ENCODE measurements at places on chromosomes 6 and 20.

GRCh38 chr6:148463671-148464070, 121.0 kb downstream of the SASH1 start:
- DNase-seq: no peak

- DNase-seq: no peak
Observed at GRCh38 chr6:84432619-84433018, 205.2 kb upstream of the CEP162 start.

DNA sequence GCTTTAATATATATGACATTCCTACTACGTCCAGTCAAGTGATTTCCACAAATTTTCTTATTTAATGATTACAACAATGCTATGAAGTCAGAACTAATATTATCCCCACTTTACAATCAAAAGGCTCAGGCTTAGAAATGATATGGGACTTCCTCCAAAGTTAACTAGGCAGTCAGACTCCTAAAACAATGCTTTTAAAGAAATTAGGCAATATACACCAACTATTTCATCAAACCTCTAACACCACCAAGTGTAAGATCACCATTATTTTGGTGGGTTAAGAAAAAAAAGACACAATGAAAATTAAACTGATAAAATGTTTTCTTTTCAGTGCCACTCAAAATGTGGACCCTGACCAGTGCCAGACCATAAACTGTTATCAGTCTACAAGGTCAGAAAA, 256.1 kb upstream of the RUNX2 start:
- DNase-seq: no peak

DNA sequence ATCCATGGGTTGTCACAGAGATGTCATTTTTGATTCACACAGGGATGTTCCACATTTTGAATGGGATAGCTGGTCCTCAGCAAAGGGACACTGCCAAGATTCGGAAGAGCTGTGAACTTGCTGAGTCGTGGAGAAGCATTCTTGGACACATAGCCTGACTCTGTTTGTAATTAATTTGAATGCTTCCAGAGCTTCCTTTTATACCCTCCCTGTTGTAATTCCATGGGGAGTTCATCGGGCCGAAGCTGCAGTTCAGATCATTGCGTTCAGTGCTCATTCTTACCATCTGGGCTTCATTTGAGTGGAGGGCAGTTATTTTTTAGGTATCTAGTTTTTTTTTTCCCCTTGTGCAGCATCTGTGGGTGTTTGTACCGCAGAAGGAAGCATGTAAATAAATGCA, 126.5 kb downstream of the SLC24A3 start:
- DNase-seq: no peak

- no peak for DNase-seq
Observed at GRCh38 chr6:129818251-129818650, 42.9 kb downstream of the TMEM244 start.

DNA sequence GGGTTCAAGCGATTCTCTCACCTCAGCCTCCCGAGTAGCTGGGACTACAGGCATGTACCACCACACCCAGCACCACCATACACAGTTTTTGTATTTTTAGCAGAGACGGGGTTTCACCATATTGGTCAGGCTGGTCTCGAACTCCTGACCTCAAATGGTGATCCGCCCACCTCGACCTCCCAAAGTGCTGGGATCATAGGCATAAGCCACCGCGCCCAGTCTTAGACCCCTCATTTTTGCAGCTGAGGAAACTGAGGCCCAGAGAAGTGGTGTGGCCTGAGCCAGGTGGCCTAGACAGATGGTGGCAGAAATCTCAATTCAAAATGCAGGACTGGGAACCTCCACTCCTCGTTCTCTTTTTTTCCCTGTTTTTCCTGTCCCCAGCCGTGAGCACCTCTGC, 12.6 kb upstream of the FAM209A start:
- no peak for DNase-seq

- DNase-seq: no peak
Observed at GRCh38 chr6:119323478-119323877, 26.1 kb downstream of the MAN1A1 start.

DNA sequence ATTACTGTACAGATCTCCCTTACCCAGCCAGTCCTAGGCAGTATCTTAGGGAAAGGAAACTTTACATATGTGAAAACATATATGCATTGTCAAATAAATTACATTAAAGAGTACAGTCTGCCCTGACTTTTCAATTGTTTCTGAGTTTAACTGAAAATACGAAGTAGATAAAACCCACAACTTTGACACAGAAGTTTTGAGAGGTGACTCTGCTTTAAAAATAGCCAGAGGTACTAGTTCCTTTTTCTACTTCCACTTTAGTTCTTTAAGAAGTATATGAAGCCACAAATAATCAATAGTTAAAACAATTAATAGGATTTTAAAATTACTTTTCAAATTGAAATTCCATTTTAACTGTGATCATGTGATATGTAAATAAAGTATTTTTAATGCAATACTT, 62.9 kb downstream of the BMP5 start:
- DNase-seq: no peak

DNA sequence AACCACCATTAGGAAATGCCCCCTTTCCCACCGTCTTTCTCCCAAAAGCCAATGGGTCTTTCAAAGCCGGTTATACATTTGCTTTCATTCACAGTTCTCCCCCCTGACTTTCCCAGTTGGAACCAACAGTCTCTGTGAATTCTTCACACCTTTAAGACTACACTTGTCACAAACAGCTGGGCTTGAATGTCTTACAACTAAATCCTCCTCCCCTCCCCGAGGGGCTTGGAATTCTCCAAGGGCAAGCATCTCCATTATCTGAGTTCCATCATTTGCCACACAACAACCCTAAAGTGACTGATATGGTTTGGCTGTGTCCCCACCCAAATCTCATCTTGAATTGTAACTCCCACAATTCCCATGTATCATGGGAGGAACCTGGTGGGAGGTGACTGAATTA, 12.9 kb downstream of the ZFP64 start:
- DNase-seq: no peak

DNA sequence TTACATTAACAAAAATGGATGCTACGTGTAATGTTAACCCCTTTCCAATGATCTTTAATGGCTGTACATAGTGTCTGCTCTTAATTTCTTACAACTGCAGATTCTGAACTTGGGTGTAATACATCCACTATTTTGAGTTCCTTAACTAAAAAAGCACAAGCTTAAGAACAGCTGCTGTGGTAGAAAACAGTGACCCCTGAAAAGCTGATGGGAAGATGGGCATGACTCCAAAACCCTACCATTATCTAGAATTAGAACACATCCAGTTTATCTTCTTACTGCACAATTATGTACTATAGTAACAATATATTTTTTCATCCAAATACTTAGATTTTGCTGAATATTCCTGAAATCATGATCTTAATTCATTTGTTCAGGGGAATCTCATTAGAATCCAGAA, 49.3 kb downstream of the LYRM4 start:
- DNase-seq: no peak

DNA sequence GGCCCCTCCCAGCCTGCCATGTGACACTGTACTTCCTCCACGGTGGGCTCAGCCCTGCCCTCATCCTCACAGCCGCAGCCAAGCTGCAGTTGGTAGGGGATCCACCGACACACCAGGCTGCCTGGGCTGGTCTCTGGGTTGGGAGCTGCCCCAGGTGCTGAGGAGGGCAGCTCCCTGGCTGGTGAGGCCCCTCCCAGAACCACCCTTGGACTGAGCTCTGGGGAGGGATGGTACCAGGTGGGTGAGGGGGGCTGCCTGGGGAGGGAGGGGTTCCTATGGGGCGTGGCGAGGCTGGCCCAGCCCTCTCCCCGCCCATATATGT, 185 bp upstream of the TNFRSF6B start:
- no peak for DNase-seq

GRCh38 chr6:139751179-139751578, 376.7 kb upstream of the CITED2 start:
- DNase-seq: no peak

DNA sequence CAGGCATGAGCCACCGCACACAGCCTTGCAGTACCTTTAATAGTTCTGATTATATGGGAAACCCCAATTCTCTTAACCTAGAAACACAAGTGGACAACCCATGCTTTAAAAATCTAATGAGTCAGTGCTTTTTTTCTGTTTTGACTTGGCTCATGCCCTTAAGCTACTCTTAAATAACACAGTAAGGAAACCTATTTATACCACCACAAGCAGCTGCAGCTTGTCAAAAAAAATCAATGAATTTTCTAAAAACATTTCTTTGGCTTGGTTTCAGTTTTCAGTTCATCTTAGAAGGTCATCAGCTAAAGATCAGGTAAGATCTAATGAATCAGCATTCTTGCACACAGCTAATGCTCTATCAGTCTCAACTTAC, 124.1 kb upstream of the DST start:
- DNase-seq: no peak

DNA sequence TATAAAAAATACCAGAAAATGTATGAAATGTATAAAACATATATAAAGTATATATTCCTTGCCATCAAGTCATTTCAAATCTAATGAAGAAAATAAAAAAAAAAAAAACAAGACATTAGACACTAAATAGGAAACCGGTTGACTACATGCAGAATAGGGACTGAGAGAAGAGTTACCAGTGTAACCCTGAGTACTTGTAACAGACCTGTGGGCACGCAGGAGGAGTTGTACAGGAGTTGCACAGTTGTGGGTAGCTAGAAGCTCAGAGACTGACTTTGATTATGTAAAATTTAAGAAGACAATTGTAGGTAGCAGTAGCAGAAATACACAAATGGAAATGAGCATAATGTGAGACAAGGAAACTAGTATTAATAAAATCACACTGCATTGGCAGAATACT, 112.4 kb upstream of the DST start:
- no peak for DNase-seq

GRCh38 chr6:169839029-169839481, 87.6 kb downstream of the ERMARD start:
- no peak for DNase-seq

GRCh38 chr6:43261198-43261597, 17.9 kb downstream of the TTBK1 start:
- DNase-seq: no peak

DNA sequence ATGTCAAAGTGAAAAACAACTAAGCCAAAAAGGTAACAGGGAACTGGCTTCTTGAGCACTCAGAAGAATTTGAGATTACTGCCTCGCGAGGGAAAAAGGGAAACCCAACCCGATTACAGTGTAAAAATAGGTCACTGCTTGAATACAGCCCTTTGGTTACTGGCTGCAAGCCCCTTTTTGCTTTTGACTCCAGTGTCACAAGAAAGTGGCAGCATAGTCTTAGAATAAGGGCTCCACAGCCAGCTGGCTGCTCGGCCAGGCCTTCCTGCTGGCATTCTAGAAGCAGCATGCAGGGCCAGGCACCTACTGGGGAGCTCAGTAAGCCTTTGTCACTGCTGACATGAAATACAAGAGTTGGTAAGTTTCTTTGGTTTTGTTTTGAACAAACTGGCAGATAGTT, 83.0 kb downstream of the ZHX3 start:
- DNase-seq: no peak

GRCh38 chr6:170023620-170024521, 267.0 kb downstream of the DLL1 start:
- no peak for DNase-seq

- DNase-seq: no peak
Observed at GRCh38 chr6:67102743-67103142, 1395.7 kb upstream of the EYS start.

- no peak for DNase-seq
Observed at GRCh38 chr6:130843575-130844320, 16.5 kb downstream of the SMLR1 start.

GRCh38 chr6:52330470-52330869, 31.5 kb upstream of the PAQR8 start:
- no peak for DNase-seq

- DNase-seq: no peak
Observed at GRCh38 chr20:50788045-50788991, 6.5 kb upstream of the BCAS4 start.

DNA sequence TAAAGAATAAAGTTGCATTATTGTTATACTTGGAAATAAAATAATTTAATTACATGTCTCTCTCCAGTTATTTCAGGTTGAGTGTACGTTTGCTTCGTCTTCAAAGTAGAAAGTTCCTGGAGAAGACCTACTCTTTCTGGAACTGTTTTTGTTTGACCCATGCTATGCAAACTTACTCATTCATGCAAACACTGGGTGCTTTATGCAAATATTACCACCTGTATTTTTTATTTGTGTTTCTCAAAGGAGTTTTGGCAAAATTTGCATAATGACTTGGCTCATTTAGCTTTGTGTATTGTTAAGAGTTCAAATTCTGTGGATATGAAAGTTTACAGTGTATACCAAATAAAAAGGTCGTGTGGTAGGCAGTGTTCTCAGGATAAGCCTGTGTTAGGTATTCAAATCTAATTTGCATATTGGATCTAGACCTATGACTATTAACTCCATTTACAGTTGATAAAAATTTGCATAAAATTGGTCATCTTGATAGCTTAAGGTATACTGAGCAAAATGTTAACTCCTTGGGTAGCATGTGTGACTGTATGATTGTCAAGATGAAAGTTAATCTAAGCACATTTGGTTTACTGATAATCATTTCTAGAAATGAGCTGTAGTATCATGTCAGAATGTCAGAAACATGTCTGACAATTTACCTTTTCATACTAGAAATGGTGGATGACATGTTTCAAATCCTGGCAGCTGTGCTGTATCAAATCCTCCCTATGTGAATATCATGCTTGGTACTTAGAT, 65.2 kb downstream of the CDKAL1 start:
- no peak for DNase-seq

DNA sequence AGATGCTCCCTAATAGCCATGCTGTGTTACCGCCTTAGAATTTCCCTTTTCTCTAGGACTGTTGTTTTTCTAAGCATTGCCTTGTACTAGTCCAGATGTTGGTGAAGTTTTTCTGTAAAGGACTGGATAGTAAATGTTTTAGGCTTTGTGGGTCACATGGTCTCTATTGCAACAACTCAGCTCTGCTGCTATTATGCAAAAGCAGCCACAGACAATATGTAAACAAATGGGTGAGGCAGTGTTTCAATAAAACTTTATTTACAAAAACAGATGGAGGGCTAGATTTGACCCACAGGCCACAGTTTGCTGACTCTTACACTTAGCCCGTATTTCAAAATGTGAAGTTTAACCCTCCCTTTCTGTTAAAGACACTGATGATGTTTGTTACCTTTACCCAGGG, 207.6 kb upstream of the MYLIP start:
- no peak for DNase-seq

GRCh38 chr6:123323452-123324329, 313.1 kb downstream of the TRDN start:
- DNase-seq: no peak

GRCh38 chr20:2349801-2350200, 30.9 kb upstream of the TGM6 start:
- DNase-seq: no peak

DNA sequence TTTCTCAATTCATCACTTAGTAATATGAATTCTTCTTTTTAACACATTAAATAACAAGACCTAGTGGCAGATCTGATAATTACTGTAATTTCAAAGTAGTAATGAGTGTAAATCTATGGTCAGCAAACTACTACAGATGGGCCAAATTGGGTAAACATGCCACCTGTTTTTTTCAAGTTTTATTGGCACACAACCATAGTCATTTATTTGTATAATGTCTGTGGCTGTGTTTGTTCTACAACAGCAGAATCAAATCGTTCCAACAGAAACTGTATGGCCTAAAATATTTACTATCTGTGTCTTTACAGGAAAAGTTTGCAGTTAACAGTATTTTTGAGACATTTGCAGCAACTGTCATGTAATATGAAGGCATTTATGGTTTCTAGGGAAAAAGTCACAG, 86.1 kb upstream of the EYA2 start:
- no peak for DNase-seq

GRCh38 chr6:70790483-70791224, 123.0 kb downstream of the SMAP1 start:
- no peak for DNase-seq

GRCh38 chr20:35587436-35587835, 28.2 kb upstream of the SPAG4 start:
- DNase-seq: no peak
